ENCODE measurements at places on chromosomes 11 and 22.

DNA sequence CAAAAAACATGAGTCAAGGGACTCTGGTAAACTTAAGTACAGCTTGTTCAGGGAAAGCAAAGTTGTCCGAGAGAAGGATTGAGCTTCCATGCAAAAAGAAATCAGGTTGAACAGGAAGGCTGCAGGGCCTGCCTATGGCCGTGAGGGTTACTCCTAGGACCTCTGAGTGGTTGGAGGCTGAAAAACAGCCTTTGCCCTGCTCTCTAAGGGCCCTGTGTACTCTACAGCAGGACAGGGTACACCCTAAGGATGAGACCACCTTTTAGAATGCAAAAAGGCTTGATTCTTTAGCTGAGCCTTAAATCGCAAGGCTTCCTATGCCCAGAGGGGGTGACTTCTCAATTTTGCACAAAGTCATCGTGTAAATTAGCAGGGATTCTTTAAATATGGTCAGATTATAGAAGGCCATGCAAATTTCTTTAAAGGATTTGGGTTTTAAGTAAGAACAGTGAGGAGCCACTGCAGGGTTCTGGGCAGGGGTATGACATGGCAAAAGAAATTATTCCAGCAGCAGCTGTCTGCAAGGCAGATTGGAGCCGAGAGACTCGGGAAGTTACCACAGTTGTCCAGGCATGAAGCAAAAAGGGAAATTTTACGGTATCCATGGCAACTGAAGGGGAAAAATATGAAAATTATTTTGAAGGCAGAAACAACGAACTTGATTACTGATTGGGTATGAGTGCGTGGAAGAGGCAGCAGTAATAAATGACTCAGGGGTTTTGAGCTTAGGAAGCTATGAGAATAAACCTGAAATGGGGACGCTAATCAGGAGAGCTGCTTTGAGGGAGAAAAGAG is 91.8 kb downstream of the FAM76B start:
- DNase-seq = no peak

- DNase-seq = no peak
Measured at GRCh38 chr11:33017478-33017877, 1.8 kb downstream of the DEPDC7 start.

GRCh38 chr11:70471254-70471653 is 72.9 kb downstream of the CTTN start:
- peak; percentile 21 for DNase-seq

GRCh38 chr11:15123849-15124248 is 9.1 kb downstream of the INSC start:
- DNase-seq = no peak

GRCh38 chr11:69716099-69716498 is 12.3 kb upstream of the FGF19 start:
- DNase-seq = no peak

GRCh38 chr22:47552024-47552423 is 789.6 kb downstream of the TBC1D22A start:
- DNase-seq = no peak

DNA sequence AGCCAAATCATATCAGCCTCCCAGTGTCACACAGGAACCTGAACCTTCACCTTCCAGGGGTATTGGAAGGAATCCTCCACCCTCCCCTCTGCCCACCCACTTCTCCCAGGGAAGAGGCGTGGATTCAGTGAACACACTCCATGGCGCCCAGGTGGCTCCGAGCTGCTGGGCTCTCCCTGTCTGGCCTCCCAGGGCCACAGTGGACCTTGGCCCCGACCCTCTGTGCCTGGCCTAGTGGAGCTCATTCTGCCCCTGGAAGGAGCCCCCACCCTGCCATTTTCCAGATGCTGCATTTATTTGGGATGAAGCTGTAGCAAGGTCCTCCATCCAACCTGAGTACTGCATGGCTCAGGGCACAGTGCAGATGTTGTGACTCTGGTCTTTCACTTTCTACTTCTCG is 1340.1 kb downstream of the TBC1D22A start:
- no peak for DNase-seq

GRCh38 chr11:32420937-32421901 is 14.1 kb downstream of the WT1 start:
- DNase-seq = no peak

- DNase-seq = no peak
Measured at GRCh38 chr22:35394011-35394312, 6.0 kb upstream of the MCM5 start.

GRCh38 chr22:38748487-38749136 is 7.2 kb downstream of the SUN2 start:
- DNase-seq = no peak

DNA sequence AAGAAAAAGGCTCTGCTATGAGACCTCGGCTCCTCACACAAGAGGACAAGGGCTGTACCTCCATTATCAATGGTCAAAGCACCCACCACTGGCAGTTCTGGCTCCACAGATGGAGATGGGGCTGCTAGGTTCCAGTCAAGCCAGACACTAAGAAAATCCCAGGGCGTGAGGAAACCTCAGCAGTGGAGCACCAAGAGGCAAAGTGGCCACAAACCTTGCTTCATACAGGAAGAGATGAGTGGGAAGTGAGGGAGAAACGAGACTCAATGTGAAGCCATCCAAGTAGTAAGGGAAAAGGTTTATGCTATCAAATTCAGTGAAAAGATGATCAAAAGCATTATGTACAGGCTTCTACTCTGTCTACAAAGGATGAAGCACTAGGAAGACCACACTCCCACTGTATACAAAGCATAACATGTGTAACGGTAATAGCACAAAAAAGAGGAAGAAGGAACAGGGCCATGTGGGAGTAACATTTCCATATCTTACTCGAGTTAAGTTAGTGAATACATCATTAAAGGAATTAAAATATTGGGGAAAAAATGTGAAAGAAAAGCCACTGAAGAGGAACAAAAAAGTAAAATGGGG is 27.0 kb downstream of the POLDIP3 start:
- DNase-seq = no peak

GRCh38 chr11:120785576-120785975 is 238.3 kb upstream of the TBCEL start:
- no peak for DNase-seq

- DNase-seq = no peak
Measured at GRCh38 chr11:85828640-85828978, 17.7 kb upstream of the SYTL2 start.

DNA sequence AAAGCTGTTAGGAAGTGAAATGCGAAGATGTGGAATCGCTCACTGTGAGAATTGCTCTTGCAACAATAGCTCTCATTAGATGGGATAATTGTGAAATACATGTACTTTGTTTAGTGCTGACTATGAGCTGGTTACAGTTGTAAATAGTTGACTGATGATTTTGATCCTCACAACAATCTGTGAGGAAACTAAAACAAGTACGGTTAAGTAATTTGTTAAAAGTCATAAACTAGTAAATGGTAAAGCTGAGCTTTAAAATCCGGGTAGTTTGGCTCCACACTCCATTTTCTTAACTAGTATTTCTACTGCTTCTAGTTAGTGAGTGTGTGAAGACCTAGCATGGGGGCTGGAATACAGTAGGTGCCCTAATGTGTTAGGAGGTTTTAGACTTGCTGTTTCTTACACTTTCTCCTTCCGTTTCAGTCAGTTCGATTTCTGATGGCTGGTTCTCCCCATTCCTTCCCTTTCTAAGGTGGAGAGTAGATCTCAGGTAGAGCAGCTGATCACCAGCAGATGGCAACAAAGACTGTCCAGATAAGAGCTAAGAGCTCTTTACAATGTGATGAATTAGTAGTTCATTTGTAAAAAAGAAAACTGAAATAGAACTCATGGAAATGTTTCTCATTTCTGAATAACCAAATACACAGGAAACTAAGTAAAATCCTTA is 16.3 kb upstream of the CYP2R1 start:
- peak; percentile 51 for DNase-seq

- peak; percentile 33 for DNase-seq
Measured at GRCh38 chr11:469684-470560, 19.8 kb downstream of the PTDSS2 start.

- DNase-seq = no peak
Measured at GRCh38 chr11:18314784-18315523, 7.0 kb downstream of the HPS5 start.

- no peak for DNase-seq
Measured at GRCh38 chr22:27714068-27714467, 87.5 kb downstream of the MN1 start.

DNA sequence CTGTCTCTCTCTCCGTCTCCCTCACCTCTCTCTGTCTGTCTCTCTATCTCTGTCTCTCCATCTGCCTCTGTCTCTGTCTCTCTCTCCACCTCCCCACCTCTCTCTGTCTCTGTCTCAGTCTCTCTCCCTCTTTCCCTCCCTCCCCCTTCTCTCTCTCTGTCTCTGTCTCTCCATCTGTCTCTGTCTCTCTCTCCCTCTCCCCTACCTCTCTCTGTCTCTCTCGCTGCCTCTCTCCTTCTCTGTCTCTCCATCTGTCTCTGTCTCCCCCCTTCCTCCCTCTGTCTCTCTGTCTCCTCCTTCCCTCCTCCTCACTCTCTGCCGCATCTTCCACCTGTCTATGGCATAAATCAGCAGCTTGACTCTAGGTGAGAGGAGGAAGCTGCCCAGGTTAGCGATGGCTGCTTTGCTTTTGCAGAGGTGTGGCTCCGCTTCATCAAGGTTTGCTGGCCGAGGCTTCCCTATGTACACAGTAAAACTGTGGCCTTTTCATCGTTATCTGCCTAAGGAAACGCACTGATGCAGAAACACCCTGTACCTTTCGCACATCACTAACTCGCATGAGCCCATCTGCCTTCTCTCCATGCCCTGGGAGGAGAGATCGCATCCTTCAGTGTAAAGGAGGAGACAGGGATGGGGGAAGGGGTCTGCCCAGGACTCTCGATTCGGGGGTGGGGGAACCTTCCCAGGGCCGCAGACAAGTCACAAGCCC is 44.5 kb downstream of the ANO1 start:
- DNase-seq = no peak

- no peak for DNase-seq
Measured at GRCh38 chr11:128551611-128552335, 35.6 kb downstream of the ETS1 start.

DNA sequence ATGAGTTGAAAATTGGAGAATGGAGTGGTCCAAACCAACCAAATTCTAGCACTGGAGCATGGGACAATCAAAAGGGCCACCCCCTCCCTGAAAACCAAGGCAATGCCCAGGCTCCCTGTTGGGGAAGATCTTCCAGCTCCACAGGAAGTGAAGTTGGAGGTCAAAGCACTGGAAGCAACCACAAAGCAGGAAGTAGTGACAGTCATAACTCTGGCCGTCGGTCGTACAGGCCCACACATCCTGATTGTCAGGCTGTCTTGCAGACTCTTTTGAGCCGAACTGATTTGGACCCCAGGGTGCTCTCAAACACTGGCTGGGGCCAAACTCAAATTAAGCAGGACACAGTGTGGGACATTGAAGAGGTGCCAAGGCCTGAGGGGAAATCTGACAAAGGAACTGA is 80.5 kb upstream of the ADSL start:
- DNase-seq = no peak

DNA sequence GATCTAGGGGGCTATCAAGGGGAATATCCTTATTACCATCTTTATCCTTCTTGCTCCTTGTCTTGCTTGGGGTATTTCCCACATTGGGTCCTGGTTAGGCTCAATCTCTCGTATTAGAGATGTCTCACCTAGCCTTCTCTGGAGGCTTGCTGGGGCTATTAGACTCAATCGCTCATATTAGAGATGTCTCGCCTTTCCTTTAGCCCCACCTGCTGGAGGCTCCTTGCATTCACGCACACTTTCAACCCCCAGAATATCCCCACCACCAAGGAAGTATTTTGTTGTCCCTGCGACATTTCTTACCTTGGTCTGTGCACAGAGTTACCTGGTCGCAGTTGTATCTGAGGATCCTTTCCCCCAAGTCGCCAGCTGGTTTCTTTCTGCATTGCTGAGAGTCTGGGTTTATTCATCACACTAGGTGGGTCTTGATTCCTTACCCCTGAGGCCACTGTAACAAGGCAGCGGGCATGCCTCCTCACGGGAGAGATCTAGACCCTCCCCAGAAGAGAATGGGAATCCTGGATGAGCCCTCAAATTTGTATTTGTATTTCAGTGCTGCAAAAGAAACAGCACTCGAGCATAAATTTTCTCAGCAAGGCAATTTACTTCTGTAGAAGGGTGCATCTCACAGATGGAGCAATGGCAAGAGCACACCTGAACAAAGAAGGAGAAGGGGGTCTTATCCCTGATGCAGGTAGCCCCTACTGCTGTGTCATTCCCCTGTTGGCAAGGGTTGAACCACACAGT is 15.9 kb upstream of the HYLS1 start:
- DNase-seq = peak; percentile 30

GRCh38 chr11:95097209-95097608 is 7.6 kb downstream of the ENDOD1 start:
- no peak for DNase-seq

DNA sequence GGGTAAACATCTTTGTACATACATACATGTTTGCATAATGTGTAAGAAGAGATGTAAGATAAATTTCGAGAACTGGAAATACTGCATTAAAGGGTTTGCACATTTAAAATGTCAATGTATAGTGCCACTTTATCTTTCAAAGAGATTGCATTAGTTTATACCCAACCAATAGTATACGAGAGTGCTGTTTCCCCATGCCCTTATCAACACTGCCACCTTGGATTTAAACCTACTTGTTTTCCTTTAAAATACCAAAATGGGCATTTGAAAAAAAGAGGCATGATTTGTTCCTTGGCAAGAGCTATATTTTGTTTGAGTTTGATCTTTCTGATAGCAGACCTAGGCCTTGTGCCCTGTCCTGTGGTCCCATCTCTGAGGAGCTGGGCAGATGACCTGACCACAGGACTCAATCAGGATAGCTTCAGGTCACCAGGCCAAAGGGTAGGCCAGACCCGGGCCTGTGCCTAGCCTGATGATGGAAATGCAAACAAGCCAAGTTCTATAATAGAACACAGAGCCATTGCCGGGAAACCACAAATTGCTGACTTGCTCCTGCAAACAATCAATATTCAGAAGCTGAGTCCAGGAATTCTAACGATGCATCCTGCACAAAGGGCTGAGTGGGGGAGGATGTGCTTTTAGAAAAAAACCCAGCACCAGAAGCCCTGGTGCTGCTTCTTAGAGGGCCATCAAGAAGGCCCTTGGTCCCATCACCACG is 16.9 kb upstream of the ALG8 start:
- no peak for DNase-seq

- no peak for DNase-seq
Measured at GRCh38 chr22:35328472-35328885, 28.8 kb downstream of the TOM1 start.

GRCh38 chr11:47720651-47721050 is 5.5 kb upstream of the AGBL2 start:
- DNase-seq = no peak

DNA sequence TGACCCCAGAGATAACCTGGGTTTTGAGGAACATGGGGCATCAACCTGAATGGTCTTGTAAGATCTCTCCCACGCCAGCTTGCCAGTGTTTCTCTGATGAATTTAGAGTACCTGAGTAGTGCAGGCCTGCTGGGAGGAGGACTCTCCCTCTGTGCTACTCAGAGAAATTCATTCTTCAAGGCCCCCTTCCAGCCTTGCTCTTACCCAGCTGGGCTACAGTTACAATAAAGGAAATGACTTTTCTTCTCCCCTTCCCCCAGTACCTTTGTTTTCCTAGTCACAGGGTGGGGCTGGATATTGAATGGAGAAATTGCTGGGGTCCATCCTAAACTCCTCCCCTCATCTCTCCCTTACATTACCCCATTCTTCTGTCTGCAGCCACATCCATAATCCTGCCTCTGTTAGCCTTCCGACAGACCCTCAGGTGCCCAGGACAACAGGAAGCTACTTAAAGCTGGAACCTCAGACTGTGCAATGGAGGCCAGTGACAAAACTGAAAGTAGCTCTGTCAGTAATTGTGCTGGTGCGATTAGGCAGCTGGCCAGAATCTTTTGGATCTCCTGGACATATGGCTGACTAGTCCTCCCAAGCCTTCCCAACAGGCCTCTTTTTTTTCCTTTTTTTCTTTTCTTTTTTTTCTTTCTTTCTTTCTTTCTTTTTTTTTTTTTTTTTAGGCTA is 17.4 kb downstream of the LIMK2 start:
- no peak for DNase-seq
